Dermis microvascular lymphatic vessel endothelial cell (primary cell): ENCODE measurements at places on chromosomes 6 and 20. TPM values are rescaled to one million over a fixed set of nuclear protein-coding genes. Genes with fewer than 3 reads are reported as not detected.

HMGCLL1 gene
- not detected in 2 replicates for total RNA-seq

FOXQ1 gene
- total RNA-seq, result not detected in 2 replicates

DNA sequence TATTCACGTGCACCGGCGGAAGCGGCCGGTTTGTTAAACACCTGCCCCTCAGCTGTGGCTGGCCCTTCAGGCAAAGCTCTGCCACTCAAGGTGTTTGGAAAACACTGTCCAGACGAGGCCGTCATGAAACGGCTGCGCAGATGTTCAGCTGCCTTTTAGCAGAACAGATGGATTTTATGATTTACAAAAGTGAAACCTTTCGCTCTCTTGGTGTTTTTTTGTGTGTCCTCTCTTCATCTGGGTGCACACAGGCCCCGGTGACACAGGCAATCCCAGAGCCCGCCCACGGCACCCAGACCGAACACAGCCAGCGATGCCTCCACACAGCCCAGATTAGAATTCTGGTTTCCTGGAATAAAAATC lies 397.0 kb downstream of the SMOC2 start:
- DNase-seq, result no peak

BAG2 gene
- total RNA-seq, result 0.38 and 0.90 TPM in 2 replicates

GRCh38 chr6:2914318-2914660 lies 11.2 kb upstream of the SERPINB9 start:
- DNase-seq, result no peak

NDRG3 gene
- 28.3 and 28.9 TPM in 2 replicates for total RNA-seq

TRAPPC3L gene
- under 0.01 and 0.25 TPM in 2 replicates for total RNA-seq

- no peak for DNase-seq
Observed at GRCh38 chr6:135651964-135652755, 154.6 kb upstream of the AHI1 start.

OPRL1 gene
- 2.3 and 2.7 TPM in 2 replicates for total RNA-seq
